Transverse colon (tissue), 4 donors: ENCODE measurements at places on chromosomes 3 and 15. TPM values are rescaled to one million over a fixed set of nuclear protein-coding genes. Genes with fewer than 3 reads are reported as not detected.

The ALDH1A2 gene
- 0.68 TPM for total RNA-seq

- H3K4me3 ChIP-seq = no peak overlapping the region
- peaks cover 21% of the 10 kb centered on the region for H3K36me3 ChIP-seq
- H3K4me1 ChIP-seq = peaks cover 6% of the 10 kb centered on the region
- no peak overlapping the region for H3K27ac ChIP-seq
- DNase-seq = no peak
These were observed 58.1 kb downstream of the SNX4 start for GRCh38 chr3:125461896-125462295.

- peak overlapping the region; percentile 95 for H3K27ac ChIP-seq
- H3K36me3 ChIP-seq = no peaks in the 10 kb centered on the region
- H3K27me3 ChIP-seq = no peaks in the 10 kb centered on the region
- no peak for DNase-seq
These were observed 515 bp upstream of the MTHFS start for GRCh38 chr15:79897380-79897678.

GRCh38 chr3:84904816-84905555, 53.8 kb upstream of the CADM2 start:
- H3K4me3 ChIP-seq = no peak overlapping the region
- no peaks in the 10 kb centered on the region for H3K36me3 ChIP-seq
- H3K4me1 ChIP-seq = no peaks in the 10 kb centered on the region
- no peak overlapping the region for H3K27ac ChIP-seq
